ENCODE measurements at places on chromosomes 5 and 9. TPM values are rescaled to one million over a fixed set of nuclear protein-coding genes. Genes with fewer than 3 reads are reported as not detected.
A peak's percentile ranks its signal among the peaks of the same experiment; 100 is the strongest.

- DNase-seq: peak; percentile 83
Observed at GRCh38 chr5:52922384-52922783, 66.8 kb upstream of the ITGA2 start.

DNA sequence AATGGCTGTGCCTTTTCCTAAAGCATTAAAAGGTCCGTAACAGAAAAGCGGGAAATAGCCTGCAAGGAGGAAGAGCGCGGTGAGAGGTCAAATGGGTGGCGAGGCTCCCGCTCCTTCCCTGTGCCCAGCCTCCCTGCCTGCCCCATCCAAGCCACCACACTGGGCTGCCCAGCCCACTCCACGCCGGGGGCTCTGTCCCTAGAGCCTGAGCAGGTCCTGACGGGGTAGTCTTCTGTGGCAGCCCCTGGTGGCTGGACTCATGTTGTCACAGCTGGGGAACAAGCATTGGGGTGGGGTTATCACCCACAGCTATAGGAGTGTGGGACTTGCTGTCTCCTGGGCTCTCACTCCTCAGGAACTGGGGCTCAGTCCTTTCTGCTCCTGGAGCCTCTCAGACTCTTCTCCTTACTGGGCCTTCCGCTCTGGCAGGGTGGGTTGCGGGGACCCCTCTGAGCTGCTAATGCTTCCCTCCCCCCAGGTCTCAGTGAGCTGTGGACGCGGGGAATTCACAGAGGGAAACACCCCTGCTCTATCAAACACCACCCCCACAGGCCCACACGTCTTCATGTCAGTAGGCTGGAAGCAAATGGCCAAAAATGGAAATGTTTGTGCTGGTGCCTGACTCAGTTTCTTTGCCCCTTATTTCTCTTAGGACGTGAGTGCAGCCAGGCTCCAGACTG, 152.4 kb upstream of the PHYKPL start:
- DNase-seq: no peak

GRCh38 chr5:177083357-177083756, 3.4 kb upstream of the FGFR4 start:
- DNase-seq: no peak

STK32A gene
- not detected for total RNA-seq

- DNase-seq: no peak
Observed at GRCh38 chr5:68285851-68286611, 70.5 kb downstream of the PIK3R1 start.

CCL27 gene
- total RNA-seq: 0.44 TPM

GRCh38 chr5:68920888-68921287, 172.9 kb upstream of the SLC30A5 start:
- DNase-seq: no peak

STC2 gene
- 42.2 TPM for total RNA-seq

GRCh38 chr5:156715287-156715686, 134.8 kb upstream of the PPP1R2B start:
- DNase-seq: no peak

IL31RA gene
- 2.0 TPM for total RNA-seq

GRCh38 chr9:4959031-4959430, 26.0 kb upstream of the JAK2 start:
- no peak for DNase-seq

GRCh38 chr5:120096413-120096812, 367.7 kb upstream of the PRR16 start:
- no peak for DNase-seq

DNA sequence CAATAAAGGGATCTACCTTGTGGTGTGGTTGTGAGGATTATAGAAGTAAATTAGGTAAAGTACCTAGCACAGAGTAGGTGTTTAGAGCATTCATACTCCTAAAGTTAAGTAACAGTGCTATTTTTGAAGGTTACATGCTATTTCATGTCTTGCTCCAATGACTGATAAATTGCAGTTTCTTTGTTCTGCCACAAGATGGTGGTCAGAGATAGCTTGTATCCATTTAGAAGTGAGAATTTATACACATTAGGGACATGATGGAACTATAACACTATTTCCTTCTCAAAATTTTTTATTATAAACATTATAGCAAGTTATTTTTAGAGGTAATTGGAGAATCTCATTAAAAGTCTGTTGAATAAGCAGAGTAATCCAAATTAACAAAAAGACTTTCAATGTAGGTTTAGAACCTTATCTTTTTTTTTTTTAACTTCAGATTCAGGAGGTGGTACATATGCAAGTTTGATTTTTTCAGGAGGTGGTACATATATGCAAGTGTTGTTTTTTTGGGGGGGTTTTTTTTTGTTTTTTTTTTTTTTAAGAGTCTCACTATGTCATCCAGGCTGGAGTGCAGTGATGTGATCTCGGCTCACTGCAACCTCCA, 17.1 kb downstream of the MTREX start:
- no peak for DNase-seq

- DNase-seq: no peak
Observed at GRCh38 chr5:131641494-131641893, 6.5 kb upstream of the RAPGEF6 start.

GRCh38 chr9:119307471-119307870, 61.8 kb downstream of the BRINP1 start:
- DNase-seq: no peak

- DNase-seq: no peak
Observed at GRCh38 chr9:126536841-126537465, 76.8 kb upstream of the LMX1B start.

GRCh38 chr9:129628709-129629108, 2.7 kb downstream of the NTMT1 start:
- no peak for DNase-seq

GRCh38 chr9:134698587-134699342, 57.2 kb downstream of the COL5A1 start:
- no peak for DNase-seq

- DNase-seq: no peak
Observed at GRCh38 chr9:78015241-78015640, 16.4 kb downstream of the GNAQ start.

GRCh38 chr5:6140219-6140618, 238.1 kb downstream of the MED10 start:
- no peak for DNase-seq

DNA sequence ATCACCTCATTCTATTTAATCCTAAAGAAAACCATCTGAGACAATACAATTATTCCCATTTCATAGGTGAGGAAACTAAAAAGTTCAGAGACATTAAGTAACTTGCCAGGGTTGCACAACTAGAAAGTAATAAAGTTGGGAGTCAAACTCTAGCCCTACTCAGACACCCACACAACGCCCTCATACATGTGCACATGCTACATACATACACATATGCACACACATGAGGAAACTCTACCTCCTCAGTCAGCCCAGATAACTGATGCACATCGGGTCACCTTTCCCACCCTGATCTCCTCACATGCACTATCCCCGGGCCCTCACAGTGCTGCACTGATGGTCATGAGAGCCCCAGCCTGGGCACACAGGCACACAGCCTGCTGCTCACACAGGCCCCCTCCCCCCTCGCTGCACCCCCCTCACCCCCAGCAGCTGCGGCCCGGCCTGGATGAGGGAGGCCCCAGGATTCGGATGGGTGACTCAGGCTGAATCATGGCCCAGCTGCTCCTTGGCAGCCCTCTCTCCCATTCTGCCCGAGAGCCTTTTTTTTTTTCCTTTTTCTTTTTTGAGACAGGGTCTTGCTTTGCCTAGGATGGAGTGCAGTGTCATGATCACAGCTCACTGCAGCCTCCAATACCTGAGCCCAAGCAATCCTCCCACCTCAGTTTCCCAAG, 5.0 kb upstream of the GPRIN1 start:
- DNase-seq: no peak

KLF4 gene
- 48.5 TPM for total RNA-seq

GRCh38 chr5:167576126-167576525, 715.3 kb upstream of the WWC1 start:
- DNase-seq: no peak

- no peak for DNase-seq
Observed at GRCh38 chr5:165525271-165525670, 2019.9 kb downstream of the MAT2B start.

DNA sequence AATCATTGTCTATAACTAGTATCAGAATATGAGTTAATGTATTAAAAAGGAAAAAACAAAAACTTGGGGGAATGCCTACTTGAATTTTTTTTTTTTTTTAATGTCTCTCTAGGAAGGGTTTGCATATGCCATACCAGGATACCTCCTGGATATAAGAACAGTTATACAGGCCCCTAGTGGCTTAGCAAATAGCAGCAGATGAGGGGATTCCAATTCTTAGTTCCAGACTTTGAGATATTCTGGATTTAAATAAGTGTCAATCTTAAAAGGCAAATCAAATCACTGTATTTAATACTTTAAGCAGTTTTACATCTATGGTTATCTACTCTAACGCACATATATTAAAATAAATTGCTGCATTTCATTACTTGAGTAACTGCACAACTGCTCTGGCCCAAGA, 1055.5 kb upstream of the DMAC1 start:
- DNase-seq: no peak

PCDHB3 gene
- total RNA-seq: 0.17 TPM

DNA sequence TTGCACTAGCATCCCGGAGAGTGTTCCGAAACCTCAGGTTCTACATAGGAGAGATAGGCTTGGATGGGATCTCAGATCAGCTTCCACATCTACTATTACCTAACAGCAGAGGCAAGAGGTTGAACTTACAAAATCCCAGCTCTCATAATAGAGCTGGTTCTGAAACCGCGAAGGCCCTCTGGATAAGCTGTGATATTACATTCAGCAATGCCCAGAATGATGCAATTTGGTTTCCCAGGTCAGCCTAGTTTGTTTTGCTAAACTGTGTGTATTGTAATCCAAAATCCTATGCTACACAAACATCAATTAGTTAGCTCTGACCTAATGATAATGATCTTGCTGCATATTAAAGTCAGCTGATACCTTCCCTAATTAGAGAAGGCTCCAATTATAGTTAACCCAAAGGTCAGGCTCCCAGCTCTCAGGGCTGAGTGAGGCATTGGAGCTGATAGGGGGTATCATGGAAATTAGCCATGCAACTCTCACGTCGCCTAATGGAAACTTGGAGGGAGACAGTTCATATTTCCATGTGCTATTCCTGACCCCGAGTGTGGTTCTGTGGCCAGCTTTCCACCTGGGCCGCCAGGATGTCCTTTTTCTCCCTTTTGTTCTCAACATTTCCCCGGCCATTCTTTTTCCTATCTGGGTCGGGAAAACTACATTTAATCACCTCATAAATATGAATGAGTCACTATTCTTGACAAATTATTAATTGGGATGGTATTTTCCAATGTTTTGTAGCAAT, 278.4 kb upstream of the IRX1 start:
- no peak for DNase-seq

DNA sequence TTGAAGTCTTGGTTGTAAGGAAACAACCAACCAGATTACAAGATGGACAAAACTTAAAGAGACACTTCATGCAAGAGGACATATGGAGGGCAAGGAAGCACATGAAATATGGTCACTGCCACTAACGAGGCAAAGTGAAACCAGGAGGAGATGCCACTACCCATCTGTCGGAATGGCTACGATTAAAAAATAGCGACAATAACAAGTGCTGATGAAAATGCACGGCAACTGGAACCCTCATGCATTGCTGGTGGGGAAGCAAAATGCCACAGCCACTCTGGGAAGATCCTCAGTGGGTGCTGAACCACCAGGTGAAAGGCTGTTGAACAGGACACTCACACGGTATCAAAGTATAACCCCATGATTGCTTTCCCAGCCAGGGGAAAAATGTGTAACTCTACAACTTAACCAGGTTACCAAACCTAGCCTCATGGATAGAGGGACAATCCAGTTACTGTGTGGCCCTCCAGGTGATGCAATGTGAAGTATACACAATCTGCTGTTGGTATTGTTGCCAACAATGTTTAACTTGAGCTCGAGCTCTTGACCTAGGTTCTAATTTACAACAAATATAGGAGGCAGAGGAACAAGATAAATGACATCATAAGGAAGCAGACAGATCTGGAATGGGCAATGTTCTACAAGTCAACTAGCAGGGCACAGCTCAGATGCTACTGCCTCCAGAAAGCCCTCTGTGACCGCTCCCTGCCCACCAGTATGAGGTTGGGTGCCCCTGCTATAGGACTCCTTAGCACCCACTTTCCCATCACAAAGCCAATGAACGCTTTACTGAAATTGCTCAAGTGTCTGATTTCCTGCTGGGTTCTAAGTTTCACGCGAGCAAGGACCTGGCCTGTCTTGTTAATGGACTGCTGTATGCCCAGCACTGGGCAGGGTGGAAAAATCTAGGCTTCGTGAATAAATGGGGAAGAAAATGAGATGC, 25.8 kb downstream of the SH3PXD2B start:
- peak; percentile 56 for DNase-seq

PCDHB15 gene
- not detected for total RNA-seq

DNA sequence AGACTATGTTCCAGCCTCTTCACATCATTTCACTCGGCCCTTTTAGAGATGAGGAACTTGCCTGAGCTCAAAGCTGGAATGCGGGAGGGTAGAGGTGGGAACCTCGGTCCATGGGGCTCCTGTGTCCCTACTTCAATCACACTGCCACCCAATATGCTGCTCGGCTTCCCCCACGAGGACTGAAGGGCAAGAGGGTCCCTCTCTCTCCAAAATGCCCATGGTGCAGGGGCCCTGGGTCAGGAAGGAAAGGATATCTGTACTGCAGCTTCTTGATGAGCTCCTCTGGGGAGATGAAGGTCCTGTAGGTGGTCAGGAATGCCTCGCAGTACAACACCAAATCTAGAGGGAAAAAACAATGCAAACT, 46.5 kb downstream of the PRRT1B start:
- DNase-seq: no peak

GRCh38 chr5:43044181-43044914, 4.2 kb upstream of the ANXA2R start:
- DNase-seq: no peak

DNA sequence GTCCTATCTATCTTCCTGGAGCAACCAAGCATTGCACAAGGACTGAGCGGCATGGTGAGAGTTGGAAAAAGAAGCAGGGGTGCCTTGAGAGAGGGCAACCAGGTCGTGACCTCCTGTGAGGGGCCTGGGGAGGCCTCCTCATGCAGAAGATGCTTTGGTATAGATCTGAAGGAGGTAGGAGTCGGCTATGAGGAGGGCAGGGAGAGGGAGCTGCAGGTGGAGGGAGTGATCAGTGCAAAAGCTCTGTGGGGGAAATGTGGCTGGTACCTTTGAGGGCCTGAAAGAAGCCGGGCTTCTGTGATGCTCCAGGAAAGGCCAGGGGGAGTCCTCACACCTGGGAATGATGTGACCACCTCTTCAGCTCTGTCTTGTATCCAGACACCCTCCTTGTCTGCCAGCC, 3.6 kb upstream of the SLC25A48 start:
- no peak for DNase-seq

DNA sequence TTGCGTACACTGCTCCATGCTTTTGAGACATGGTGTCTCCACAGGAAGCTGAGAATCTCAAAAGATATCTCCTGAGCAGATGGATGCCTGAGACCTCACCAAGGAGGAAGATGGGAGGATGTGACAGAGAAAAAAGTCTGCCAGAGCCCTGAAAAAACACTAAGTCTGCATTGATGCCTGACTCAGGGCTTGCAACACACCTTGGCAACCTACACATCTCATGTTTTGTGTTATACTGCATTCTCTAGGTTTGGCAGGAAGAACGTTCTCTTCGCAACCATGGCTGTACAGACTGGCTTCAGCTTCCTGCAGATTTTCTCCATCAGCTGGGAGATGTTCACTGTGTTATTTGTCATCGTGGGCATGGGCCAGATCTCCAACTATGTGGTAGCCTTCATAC, 19.2 kb downstream of the SLC22A4 start:
- DNase-seq: no peak

- DNase-seq: no peak
Observed at GRCh38 chr9:5554254-5554653, 43.9 kb downstream of the PDCD1LG2 start.
